Activated CD4-positive, alpha-beta T cell treated with anti-CD3 and anti-CD28 coated beads for 36 hours (primary cell): ENCODE measurements at places on chromosomes 7 and 10. TPM values are rescaled to one million over a fixed set of nuclear protein-coding genes. Genes with fewer than 3 reads are reported as not detected.
A peak's percentile ranks its signal among the peaks of the same experiment; 100 is the strongest.

Gene ELOVL3
- total RNA-seq, result 0.14 TPM

- DNase-seq, result no peak
Observed at GRCh38 chr10:3779158-3779741, 5.8 kb downstream of the KLF6 start.

GRCh38 chr10:34537629-34538231, 277.4 kb downstream of the PARD3 start:
- no peak for DNase-seq

DNA sequence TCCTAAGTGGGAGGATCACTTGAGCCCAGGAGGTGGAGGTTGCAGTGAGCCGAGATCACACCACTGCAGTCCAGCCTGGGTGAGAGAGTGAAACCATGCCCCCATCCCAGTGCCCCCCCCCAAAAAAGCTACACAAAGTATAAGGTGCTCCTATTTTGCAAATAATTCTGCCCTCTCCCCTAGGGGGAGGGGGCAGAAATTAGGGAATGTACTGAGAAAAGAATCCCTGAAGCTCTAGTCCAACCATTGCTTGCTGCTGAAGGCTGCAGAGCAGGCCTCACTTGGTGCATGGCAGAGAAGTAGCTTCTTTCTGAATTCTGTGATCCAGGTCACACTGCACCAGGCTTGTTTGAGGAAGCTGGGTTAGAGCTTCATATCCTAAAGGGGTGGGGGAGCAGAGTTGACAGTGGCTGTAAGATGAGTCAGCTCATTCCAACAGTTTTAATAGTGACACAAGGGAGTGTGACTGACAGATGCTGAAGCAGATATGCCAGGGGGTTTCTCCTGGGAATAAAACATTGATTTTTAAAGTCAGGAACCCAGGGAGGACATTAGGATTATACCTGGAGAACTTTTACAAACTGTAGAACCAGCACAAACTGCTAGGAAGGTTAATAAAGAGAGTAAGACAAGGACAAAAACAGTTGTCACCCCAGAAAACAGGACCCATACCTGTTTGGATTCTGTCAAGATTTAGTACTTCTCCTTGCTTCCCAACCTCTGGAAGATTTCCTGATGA, 32.8 kb upstream of the STRIP2 start:
- no peak for DNase-seq

DNA sequence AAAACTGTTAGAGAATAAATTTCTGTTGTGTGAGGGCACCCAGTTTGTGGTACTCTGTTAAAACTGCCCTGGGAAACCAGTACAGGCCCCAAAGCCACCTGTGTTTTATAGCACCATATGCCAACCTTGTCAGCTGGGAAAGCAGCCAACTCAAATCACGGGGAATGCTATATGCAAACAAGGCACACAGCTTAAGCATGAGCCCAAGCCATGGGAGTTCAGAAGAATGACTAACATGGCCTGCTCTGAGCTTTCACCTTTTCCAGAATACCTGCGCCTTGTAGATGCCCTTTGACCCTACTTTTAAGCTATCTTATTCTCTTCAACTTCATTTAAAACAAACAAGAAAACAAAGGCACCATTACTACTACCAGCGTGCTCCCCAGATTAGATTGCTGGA, 5.5 kb upstream of the SLC25A13 start:
- no peak for DNase-seq

- no peak for DNase-seq
Observed at GRCh38 chr7:70591643-70592042, 540.3 kb upstream of the GALNT17 start.

DNA sequence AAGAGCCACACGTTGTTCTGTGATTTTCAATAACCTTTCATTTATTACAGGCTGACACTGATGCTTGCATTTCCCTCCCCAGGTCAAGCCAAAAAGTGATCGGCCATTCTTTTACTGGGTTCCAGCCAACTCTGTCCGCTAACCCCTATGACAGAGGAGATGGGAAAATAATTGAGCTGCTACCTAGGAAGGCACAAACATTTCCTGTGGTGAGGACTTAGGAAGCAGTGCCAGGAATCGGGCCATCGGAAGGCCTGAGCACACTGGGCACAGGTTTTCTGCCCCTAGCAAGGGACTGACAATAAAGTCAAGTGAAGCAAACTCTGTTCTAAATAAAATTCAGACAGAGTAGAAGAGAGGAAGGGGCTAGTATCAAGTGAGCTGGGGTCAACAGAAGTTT, 313.0 kb upstream of the AOAH start:
- DNase-seq, result no peak

GRCh38 chr7:69182596-69183467, 415.4 kb upstream of the AUTS2 start:
- no peak for DNase-seq

Gene METTL27
- total RNA-seq, result 2.2 TPM

- peak; percentile 38 for DNase-seq
Observed at GRCh38 chr10:69151984-69152383, 28.0 kb downstream of the VPS26A start.

Gene OPN1SW
- total RNA-seq, result not detected

DNA sequence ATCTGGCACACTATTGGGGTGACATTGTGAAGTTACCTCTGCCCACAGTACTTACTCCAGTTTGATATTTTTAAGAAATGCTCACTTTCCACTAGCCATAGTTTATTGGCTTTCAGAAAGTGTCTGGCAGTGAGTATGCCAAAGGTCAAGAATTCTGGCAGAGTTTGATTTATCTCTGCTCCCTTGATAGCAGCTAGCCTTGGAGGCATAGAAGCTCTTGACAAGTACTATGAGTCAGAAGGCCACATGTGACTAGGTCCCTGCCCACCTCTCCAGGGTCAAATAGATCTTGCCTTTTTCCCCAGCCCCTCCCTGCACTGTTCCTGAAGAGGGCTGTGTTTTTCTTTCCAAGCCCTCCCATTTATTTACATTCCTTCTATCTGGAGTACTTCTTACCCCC, 202.2 kb downstream of the AUTS2 start:
- no peak for DNase-seq

DNA sequence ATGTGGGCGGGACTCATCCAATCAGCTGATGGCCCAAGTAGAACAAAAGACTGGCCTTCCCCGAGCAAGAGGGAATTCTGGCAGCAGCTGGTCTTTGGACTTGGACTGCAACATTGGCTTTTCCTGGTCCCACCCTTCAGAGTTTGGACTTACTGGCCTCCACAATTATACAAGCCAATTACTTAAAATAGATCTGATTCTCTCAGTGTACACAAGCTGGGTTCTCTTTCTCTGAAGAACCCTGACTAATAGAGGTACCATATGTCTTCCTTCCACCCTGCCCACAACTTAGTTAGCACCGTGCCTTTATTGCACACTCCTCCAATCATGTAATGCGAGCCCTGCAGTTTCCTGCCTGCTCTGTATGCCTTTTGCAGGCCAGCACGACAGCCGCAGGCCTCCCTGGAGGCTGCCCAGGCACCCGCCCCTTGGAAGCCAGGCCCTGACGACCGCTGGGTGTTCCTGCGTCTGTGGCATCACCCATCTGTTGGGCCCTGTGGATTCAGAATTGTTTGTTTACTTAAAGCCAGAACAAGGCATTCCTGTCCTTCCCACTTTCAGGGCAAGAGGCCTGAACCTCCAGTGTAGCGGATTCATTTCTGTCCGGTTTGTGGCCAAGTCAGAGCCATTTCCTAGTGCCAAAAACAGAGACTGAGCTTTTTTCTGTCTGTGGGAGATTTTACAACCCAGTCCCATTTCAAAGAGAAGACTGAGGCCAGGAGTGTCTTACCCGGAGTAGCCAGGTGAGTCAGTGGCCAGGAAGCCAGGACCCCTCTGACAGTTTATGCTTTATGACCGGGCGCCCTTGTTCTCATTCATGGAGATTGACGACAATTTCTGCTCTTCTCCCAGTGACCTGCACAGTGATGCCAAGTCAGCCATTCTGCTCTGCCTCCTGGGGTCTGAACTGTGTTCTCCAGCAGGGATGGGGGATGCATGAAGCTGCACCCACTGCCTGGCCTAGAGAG, 968 bp upstream of the INMT start:
- DNase-seq, result no peak

- DNase-seq, result no peak
Observed at GRCh38 chr7:70935854-70936253, 196.1 kb upstream of the GALNT17 start.

DNA sequence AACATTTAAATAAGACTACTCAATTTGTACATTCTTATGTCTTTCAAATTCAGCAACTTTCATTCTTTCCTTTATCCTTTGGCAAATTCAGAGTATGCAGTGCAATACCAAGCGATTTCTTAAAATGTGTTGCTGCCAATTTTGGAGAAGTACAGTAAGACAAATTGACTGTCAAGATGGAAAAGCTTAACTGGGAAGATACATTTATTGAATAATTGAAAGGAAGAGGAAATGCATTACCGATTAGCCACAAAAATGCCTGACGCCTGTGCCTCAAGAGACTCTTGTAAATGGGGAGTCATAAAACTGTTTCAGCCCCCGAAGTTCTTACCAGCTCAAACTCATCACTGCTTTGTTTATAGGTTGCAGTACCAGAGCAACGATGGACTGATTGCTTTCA, 373.3 kb upstream of the GALNT17 start:
- DNase-seq, result no peak

DNA sequence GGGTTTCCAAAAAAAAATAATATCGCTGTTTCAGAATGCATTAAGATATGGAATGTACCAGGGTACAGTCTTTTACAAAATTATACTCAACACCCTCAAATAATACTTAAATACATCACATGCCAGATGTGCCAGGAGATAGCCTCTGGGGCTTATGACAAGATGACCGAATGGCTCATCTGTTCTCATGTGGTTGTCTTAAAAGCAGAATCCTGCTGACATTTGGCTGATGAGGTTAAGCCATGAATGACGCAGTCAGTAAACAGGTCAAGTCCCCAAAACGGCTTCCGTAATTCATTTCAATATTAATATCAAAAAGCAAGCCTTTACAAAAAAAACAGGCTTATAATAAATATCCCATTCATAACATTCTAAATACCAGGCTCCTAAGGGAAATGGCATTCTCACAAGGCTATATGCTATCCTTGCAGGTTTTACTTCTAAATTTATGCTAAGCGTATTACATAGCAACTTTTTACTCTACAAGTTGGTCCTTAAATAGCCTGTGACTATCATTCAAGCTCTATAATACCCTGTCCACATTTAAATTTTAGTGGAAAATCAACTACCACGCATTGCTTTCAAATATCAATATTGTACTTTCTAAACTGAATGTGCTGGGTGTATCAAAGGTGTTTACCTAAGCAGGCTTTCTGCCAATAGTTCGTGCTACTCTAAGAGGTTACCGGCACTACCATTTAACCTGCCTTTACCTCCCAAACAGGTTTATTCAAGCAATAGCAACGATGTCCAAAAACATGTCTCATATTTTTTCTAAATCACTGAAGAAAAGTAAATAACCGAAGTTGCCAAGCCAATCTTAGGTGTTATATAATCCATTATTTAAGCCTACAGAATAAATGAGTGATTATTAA, 15.6 kb downstream of the SMURF1 start:
- no peak for DNase-seq

Gene FAM131B
- 1.7 TPM for total RNA-seq

Gene SEMA4G
- total RNA-seq, result 0.84 TPM

Gene PRPS1L1
- not detected for total RNA-seq

- DNase-seq, result no peak
Observed at GRCh38 chr10:11887381-11888227, 64.4 kb downstream of the PROSER2 start.

GRCh38 chr7:101813402-101814019, 3.9 kb upstream of the CUX1 start:
- no peak for DNase-seq

GRCh38 chr10:4234661-4235060, 449.7 kb upstream of the KLF6 start:
- peak; percentile 55 for DNase-seq

GRCh38 chr7:81158189-81158588, 239.3 kb upstream of the SEMA3C start:
- no peak for DNase-seq

Gene SSBP1
- 183 TPM for total RNA-seq

DNA sequence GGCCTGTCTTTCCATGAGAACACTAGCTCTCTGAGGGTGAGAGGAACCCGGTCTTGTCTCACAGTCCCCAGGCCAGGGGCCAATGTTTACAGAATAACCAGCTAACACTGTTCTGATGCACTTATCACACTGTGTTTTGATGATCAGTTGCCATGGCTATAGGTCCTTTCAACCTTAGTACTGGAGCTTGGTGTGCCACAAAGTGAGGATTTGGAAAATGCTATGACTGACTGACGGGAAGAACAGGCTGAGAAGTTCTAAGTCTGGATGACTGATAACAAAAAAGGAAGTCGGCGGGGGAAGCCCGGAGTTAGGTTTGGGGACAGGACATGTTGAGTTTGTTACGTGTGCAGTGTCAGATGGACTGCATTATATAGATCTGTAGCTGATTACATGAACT, 141.8 kb downstream of the CTTNBP2 start:
- DNase-seq, result peak; percentile 56

DNA sequence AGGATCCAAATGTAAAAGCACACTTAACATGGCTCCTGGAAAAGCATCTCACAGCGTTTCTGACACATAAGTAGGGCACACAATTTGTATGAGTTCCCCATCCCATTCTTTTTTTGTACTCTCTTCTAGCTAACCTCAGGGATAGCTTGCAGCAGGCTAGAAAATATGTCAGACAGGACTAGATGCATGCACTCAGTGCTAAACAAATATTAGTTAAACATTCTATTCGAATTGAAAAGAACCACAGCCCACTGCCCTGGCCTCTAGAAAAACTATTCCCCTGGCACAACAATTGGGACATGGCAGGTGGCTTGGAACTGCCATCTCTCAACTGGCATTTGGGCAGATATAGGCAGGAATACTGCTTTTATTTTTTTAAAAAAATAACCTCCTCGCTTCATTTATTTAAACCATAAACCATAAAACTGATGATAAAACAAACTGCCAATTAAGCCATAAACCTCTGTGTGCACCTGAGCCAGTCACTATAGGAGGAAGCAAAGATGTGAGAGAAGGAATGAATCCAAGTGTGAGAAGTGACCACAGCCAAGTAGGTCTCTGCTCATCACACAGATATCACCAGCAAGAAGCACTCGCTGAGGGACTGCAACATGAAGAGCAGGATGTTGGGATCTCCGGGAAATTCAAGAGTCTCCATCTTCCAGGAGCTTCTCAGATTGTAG, 394.1 kb downstream of the NEBL start:
- DNase-seq, result no peak

GRCh38 chr7:30888747-30889146, 22.9 kb upstream of the AQP1 start:
- DNase-seq, result no peak

DNA sequence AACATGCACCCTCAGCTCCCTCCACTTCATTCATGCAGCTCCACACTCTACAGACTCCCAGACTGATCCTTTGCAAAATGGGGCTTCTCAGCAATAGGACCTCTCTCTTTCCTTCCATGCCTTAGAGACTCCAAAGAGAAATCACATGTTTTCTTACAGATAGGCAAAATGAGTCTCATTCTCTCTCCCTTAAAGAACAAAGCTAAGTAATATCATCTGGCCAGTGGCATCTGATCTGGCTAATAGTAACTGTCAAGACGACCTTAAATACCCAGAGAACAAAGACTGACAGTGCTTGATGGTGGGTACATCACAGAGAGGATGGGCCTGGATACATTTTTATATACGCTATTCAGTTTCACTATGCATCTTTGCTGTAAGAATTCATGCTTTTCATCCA, 43.1 kb upstream of the CALD1 start:
- no peak for DNase-seq
